Dorsolateral prefrontal cortex (tissue), 122 donors: ENCODE measurements at places on chromosomes 3 and 15.

GRCh38 chr3:46113608-46114007 is 86.3 kb upstream of the XCR1 start:
- no peak for DNase-seq

DNA sequence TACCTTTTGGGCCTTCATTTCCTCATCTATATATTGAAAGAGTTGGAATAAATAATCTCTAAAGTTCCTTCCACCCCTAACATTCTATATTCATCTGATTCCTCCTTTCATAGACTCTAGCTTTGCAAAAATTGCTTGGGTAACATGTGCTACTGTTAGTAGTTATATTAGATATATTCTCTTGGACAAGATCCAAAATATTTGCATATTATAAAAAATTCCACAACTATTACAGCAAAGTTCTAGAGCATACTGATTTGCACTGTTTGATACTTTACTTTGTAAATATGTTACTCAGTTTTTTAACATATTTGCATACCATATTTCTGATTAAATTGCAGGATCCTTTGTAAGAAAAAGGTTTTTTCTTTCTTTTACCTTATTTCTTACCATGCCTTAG is 95.9 kb upstream of the UBE2E2 start:
- DNase-seq, result no peak

DNA sequence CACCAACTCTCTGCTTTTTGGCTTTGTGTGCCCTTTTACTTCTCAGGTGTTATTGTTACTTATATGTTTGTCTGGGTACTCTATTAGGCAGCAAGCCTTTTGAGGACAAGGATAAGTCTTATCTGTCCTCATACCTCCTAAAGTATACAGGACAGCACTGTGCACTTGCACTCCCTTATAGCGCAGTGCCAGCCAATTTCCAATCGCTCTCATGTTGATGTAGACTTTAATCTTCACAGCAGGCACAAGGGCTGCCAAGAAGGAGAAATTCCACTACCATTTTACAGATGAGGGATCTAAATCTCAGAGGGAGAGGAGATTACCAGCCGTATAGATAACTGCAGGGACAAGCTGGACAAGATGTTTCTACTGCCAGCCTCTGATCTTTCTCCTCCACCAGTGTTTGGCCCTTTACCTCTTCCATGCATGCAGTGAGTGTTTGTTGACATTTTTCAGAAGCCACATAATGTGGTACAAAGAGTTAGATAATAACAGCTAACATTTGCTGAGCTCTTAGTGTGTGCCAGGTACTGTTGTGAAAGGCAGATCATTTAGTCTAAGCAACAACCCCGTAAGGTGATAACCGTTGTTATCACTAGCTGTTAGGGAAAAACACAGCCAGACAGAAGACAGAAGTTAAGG is 30.1 kb downstream of the SST start:
- DNase-seq, result no peak

DNA sequence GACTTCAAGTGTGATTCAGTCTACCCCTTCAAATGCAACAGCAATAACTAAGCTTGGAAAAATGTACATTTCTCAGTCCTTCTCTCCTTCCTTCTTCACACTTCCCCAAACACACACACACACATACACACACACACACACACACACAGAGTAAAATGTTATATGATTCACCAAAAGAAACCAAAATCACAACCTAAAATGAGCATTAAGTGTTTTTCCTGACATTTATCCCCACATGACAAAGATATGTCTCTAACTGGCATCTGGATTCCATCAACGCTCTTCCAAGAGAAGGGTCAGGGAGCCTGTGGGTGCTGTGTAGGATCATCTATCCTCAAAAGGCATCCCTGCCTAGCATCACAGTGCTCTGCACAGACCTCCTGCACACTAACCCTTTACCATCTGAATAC is 21.0 kb downstream of the PDZRN3 start:
- DNase-seq, result no peak

DNA sequence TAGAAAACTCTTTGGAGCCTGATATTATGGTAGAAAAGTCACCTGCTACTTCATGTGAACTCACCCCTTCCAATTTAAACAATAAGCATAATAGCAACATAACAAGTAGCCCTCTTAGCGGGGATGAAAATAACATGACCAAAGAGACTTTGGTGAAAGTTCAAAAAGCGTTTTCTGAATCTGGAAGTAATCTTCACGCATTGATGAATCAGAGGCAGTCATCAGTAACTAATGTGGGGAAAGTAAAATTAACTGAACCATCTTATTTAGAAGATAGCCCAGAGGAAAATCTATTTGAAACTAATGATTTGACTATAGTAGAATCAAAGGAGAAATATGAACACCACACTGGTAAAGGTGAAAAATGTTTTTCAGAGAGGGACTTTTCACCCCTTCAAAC is 5.1 kb upstream of the SCG5 start:
- DNase-seq, result no peak

DNA sequence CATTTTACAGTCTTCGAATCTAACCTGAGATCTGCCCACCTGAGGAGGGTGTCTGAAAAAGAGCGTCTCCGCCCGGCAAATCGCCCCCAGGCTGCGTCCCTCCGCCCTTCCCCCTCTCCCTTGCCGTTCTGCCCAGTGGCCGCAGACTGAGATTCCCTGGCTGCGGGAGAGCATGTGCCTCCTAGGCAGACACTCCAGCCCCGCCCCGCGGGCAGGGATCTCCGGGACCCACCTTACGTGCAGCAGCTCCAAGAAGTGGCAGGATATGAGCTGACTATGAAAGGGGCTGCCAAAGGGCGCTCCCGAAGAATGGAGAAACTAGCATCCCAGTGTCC is 2.7 kb upstream of the WNT5A start:
- no peak for DNase-seq

GRCh38 chr3:25856902-25857518 is 67.1 kb downstream of the OXSM start:
- DNase-seq, result no peak

- DNase-seq, result no peak
Observed at GRCh38 chr3:119468041-119468440, 722 bp upstream of the POGLUT1 start.

DNA sequence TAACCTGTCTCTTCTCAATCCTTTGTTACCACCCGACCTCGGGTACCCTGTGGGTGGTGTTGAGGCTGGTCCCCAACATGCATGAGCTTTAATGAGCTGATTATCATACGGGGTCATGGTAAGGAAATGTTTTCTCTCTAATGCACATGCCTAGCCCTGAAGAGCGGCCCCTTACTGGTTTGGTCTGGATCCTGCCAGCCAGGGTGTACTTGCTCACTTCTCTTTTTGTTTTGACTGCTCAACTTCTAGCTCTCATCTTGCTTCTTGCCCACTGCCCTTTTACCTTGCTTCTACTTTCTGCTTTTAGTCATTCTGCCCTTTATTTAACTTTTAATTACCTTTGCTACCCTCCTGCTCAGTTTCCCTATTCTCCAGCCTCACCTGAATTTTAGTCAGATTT is 44.3 kb upstream of the ACAD9 start:
- no peak for DNase-seq

GRCh38 chr15:39979606-39980005 is 45.7 kb downstream of the EIF2AK4 start:
- no peak for DNase-seq

DNA sequence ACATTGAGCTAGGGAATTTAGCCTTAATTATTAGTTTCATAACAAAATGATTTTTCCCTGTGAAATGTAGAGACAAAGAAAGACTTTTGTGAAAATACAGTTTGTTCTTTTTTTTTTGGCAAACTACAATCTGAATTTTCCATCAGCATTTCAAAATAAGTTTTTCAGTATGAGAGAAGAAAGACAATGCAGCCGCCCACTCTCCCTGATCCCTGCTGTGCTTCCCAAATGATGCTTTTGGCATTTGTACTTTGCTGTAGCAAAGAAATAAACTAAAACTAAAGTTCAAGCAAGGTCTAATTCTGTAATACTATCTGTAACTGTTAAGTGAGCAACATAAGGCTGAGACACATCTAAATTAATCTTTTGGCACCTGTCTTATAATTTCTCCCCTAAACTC is 782.2 kb downstream of the VGLL3 start:
- DNase-seq, result no peak

- no peak for DNase-seq
Observed at GRCh38 chr3:128483657-128484403, 9.2 kb downstream of the GATA2 start.

- no peak for DNase-seq
Observed at GRCh38 chr3:86147119-86147518, 843.8 kb downstream of the VGLL3 start.
